ENCODE measurements at places on chromosomes 11 and 22.

DNA sequence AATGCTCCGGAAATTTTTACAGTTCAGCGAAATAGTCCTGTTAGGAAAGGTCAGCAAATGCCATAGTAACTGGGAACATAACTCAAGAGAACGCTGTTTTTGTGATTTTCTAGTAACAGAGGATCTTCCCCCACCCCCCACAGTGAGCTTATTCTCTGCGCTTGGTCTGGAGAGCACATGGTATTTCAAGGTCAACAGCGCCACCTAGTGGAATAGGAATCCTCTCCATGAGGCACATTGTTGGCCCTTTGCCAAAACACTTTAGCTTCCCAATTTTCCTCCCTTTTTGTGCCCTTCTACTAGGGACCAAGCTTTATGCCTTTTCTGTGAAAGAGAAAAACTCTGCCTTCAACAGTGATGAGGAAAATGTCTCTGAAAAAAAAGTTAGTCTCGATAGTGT, 13.2 kb upstream of the OR4C12 start:
- DNase-seq, result no peak

- no peak for DNase-seq
Observed at GRCh38 chr11:26326793-26327400, 5.0 kb upstream of the ANO3 start.

DNA sequence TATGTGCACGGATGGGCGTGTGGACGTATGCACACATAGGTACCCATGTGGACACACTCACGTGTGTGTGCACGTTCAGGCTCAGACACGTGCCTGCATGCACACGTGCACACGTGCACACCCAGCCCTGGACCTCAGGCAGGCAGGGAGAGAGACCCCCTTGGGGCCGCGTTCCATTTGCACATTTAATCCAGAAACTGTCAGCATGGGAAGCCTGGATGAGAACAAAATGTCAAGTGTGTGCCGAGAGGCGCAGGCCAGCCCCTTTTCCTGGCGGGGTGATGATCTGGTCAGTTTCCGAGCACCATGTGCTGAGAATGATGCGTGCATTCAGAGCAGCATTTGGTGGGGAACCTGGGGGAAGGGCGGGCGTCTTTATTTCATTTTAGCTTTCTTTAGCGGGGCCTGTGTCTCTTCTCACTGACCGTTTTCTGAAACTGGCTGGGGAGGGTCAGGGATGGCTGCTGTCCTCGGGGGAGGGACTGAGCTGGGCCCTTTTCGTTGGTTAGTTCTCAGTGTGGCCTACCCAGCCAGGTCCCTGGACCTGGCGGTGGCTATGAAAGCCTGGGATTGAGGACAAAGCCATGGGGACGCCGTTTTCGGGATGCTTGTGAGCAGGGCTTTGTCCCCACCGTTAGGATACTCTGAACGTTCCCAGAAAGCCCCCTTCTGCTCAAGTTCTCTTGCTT, 96.3 kb downstream of the KCNQ1 start:
- DNase-seq, result no peak

DNA sequence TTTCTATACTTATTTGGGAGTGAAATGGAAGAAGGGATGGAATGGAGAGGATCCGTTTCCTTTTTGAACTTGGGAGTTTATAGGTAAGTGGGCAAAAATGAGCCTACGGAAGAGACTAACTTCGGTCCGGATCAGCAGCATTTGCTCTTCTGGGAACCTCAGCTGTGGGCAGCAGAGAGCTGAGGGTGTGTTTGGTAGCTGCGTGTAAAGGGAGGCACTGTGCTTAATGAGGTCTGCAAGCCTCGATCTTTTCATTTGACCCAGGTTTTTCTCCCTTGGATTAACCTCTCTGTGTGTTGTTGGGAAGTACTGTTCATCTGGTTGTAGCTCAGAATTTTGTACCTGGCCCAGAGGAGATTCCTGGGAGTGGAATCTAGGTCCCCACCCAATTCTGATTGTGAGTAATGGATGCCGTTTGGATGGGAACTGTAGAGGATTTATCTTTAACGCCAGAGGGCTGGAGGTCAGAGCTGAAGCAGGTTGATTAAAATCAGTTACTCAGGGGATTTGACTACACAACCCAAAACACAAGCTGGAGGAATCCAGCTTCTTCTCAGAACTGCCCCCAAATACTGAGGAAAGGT, 201.6 kb upstream of the SORL1-AS1 start:
- DNase-seq, result no peak

DNA sequence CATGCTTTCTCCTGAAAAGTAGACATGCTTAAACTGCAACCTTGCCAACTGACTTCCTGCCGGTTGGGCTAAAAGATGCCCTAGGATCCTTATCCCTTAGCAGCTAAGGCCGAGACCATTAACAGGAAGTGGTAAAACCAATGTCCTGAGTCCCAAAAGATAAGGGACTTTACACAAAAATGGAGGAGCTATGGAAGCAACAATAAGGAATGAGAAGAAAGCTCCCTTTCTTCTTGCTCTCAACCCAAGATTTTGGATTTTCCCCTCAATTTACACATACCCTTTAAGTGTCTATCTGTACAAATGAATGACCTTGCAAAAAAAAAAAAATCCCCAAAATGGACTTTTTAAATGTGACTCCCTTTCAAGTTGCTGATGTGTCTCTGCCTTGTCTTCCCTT, 11.1 kb downstream of the MRPL17 start:
- no peak for DNase-seq

GRCh38 chr11:128251140-128251539, 336.2 kb downstream of the ETS1 start:
- no peak for DNase-seq

GRCh38 chr11:132632641-132633124, 899.6 kb downstream of the OPCML start:
- no peak for DNase-seq

DNA sequence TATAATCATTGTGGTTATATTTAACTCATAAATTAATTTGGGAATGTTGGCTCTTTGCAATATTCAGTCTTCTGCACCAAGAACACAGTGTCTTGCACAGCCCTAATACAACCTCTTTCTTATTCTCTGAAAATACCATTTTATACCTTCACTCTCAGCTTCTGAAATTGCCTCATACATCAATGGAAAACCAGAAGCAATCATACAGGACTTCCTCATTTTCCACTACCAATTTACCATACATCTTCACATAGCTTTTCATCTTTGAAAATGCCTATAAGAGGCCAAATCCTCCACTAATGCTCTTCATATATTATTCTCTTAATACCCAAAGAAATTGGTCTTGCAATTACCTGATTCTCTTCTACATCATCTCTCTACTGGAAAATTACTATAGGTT, 4.3 kb upstream of the OR2AG1 start:
- DNase-seq, result no peak

DNA sequence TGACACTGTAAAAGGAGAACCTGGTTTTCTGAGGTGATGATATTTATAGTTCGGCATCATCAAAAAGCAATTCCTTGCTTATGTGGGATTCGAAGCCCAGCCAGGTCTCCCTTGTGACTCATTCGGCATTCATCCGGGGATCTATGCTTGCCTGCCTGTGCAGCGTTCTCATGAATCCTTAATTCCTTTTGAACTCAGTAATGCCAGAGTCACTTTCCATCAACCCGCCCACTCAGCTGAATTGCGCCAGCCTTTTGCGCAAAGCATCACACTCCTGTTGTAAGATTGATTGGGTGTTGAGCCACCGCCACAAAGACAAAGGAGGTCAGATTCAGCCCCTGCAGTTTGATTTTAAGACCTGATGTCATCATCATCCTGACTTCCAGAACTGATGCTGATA, 128.6 kb downstream of the SLC17A6 start:
- DNase-seq, result no peak

DNA sequence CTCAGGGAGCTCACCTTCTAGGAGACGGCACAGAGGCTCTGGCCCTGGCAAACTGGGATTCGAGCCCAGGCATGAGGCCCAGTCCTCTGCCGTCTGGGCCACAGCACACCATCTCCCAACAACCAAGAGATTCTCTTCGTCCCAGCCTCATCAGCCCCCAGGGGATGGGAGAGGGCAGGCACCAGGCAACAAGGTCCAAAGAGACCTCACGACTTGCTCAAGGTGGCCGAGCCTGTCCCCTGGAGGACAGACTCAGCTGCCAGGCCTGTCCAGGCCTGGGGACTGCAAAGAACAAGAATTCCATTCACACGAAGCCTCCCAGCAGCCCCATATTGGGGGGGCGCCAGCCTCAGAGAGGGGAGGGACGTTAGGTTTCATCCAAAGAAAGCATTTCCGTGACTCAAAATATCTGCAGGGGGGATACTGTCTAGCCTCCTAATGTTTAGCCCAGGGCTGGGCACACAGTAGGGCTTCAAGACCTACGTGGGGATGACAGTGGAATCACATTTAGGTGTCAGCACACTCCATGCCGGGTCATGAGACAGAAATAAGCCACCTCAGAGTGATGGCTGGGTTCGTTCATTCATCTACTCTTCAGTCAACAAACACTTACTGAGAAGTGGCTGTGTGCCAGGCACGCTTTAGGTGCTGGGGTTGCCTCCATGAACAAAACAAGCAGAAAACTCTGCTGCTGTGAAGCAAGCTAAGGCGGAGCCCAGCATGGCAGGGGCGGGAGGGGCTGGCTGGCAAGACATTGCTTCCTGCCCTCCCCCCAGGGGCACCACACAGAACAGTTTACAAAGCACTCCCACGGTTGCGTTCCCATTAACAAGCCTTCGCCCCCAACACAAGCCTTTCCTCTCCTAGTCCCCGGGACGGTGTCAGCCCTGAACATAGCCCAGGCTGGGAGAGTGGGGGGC, 1.2 kb downstream of the CARNS1 start:
- DNase-seq, result peak; percentile 68

DNA sequence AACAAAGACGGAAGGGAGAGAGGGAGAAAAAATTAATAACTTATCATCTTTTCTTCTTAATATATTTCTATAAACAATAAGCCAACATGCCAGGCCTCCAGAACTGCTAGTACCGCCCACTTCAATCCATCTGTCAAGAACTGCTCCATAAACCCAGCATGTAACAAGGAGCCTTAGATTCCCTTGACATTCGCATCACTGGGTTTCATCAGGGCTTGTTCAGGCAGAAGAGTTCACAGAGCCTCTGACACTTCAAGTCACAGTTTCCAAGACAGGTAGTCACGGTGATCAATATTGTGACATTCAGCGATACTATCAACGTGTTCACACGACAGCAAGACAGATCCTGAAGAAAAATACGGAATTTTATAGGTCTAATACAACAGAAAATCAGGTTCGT, 61.7 kb downstream of the LARGE2 start:
- DNase-seq, result no peak

DNA sequence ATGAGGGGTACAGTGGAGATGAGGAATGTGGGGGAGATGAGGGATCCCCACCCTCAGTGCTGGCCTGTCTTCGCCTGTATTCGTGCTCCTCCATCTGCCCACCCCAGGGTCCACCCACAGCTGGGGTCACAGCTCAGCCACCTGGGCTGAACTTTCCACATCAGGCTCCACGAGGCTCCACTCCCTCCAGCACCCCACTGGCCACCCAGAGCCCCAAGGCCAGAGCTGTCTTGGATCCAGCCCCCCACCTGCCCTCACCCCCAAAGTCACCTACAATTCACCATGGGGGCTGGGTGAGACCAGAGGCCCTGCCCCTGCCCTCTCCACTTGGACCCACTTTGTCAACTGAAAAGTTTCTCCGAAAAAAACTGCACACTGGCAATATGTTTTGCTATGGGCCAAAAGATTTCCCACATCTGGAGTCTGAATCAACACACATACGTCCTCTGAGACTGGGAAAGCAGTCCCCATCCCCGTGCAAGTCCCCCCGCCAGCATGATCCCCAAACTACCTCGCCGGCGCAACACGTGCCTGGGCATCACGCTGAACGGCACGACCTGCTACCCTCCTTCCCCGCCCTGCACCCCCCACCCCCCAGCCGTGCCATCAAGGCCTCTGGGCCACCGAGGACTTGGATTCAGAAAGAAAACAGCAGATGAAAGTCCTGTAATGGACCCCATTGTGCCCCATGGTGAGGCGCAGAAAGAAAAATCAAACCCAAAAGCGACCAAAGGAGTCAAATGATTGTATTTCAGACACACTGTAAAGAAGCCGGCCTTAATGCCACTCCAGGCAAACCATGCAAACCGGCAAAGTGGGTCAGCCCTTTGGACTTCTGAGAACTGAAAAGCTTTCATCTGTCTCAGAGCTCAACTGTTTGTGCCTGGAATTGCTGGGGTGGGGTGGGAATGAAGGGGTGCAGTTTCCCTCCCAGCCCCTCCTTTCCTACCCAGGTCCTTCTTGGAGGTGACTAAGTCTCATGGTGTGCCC, 16.5 kb upstream of the GAL start:
- DNase-seq, result no peak

- no peak for DNase-seq
Observed at GRCh38 chr11:69538854-69539253, 57.4 kb downstream of the LINC01488 start.

DNA sequence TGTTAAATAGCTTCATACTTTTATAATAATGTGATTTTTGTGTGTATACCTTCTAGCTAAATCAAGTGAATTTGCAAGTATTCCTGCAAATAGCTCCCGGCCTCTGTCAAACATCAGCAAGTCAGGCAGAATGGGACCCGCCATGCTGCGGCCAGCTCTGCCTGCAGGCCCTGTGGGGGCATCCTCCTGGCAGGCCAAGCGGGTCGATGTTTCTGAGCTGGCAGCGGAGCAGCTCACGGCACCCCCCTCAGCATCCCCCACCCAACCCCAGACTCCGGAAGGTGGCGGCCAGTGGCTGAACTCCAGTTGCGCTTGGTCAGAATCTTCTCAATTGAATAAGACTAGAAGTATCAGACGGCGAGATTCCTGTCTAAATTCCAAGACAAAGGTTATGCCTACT, 19.3 kb downstream of the GTSE1 start:
- DNase-seq, result no peak

- DNase-seq, result no peak
Observed at GRCh38 chr11:126207896-126208295, 3.6 kb downstream of the RPUSD4 start.

- DNase-seq, result no peak
Observed at GRCh38 chr11:101436511-101437142, 147.2 kb downstream of the TRPC6 start.

- no peak for DNase-seq
Observed at GRCh38 chr11:64654958-64655541, 64.0 kb downstream of the SLC22A12 start.

DNA sequence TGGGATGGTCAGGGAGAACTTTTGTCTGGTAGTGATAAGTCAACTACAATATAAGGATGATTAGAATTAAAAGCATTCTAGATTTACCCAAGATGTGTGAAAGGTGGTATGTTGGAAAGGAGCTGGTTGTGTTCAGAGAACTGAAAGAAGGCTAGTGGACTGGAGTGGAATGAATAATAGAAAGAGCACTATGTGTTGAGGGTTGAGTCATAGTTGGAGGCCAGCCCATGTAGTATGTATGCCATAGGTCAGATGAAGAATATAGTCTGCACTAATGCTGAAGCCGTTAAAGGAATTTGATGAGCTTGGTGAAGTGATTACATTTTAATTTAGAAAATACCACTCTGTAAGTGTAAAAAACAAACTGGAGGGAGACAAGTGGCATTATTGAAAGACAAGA, 514.1 kb downstream of the CNTN5 start:
- DNase-seq, result no peak

- DNase-seq, result no peak
Observed at GRCh38 chr11:125720781-125721180, 25.3 kb upstream of the PATE1 start.

- DNase-seq, result no peak
Observed at GRCh38 chr11:86948733-86949132, 6.5 kb downstream of the FZD4 start.

All from stimulated activated CD8-positive, alpha-beta memory T cell treated with anti-CD3 and anti-CD28 coated beads, Interleukin-4, amount 100 ng/mL, for 4 hours (primary cell).